ENCODE measurements at places on chromosomes 5 and 9.

- no peak for DNase-seq
These were observed 8.3 kb downstream of the RGS14 start for GRCh38 chr5:177365845-177366527.

- DNase-seq = no peak
These were observed 249.6 kb downstream of the PAPPA start for GRCh38 chr9:116403171-116403570.

DNA sequence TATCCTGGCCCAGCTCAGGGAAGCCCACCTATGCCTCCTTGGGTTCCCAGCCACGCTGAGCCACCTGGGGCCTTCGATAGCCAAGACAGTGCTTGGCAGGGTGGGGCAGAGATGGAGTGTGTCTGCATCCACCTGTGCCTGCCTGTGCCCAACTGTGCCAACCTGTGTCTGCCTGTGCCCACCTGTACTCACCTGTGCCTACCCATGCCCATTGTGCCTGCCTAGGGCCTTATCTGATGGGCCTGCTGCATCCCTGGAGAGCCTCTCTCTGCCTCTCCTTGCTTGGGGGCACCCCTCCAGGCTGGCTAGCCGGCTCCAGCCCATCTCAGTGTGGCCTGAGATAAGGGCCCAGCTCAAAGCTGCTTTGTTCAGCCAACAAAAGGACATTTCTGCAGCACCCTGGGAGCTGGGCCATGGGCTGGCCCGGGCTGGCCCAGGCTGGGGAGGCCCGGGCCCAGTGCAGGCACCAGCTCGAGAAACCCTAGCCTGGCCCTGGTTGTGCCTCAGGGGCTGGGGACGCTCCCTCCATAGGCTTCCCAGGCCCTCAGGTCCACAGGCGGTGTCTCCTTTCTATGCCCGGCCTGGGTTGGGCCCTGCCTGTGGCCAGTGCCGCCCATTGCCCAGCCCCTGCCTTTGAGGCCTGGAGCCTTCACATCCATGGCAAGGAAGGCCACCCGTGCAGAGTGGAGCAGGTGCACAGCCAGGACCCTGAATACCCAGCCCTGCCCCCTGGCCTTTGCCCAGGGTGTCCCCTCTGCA is 37.3 kb upstream of the NOTCH1 start:
- no peak for DNase-seq

DNA sequence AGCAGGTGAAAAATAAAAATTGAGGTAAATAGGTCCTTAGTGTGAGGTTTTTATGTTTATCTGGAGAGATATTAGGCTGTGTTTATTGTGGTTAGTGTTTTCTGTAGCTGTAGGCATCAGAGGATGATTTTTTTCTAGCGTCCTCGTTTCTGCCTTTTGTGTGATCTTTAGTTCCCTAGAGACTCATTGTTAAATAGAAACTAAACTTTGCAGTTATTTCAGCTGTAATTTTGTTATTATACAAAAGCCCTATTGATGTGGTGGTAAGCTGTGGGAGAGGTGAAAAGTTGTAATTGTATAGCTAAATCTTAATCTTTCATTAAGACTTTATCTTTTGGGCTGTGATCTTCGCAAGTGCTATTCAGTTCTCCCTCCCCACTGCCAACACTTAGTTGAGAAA is 340.3 kb downstream of the CYLC2 start:
- DNase-seq = no peak

DNA sequence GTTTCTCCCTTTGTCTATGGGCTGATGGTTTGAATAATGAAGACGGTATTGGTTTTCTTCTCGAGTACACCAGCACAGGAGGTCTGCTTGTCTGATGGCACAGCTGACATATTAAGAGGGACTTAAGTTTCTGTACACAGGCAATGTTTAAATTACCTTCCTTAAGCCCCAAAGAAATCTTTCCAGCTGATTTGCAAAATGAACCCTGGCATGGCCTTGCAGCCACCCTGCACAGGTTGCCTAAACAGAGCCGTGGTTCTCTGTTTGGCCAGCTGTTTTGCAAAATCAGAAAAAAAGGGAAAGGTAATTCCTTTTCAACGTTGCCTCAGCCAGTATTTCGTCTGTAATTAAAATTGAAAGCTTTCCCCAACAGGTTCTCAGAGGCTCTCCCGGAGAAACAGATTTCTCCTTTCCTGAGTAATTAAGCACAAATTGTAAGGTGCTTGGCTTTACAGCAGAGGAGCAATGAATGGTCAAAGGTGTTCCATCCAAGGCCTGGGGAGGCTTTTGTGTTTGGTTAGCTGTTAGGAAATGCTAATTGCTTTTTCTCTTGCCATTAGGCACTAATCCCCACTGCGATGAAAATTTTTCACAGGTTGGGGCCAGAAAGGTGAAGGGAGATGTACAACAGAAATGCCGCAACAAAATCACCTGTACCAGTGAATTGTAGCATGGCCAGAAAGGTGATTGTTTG is 138.9 kb downstream of the RASEF start:
- no peak for DNase-seq

DNA sequence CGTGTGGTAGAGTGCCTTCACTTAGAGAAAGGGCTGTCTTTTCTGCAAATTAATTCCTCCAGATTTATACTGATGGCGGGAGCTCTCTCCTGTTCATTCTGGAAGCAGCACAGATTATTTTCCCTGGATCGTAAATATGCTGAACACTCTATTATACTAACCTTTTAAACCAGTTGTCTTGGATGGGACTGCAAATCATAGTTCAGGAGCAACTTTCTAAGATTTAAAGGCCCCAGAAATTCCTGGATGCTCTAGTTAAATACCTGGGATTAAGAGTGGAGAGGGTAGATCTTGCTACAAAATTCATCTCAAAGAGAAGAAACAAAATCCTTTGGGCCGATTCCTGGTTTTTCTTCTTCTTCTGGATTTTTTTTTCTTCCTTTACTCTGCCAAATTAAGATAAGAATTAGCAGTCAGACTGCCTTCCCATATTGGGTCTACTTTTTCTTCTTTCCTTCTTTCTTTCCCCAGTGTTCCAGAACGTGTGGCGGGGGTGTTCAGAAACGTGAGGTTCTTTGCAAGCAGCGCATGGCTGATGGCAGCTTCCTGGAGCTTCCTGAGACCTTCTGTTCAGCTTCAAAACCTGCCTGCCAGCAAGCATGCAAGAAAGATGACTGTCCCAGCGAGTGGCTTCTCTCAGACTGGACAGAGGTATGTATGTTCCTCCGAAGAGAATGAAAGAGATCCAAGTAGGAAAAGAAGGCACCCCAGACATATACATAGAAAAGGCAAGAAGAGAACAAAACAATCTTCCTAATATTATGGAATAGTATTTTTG is 262.7 kb downstream of the SAXO1 start:
- no peak for DNase-seq

- no peak for DNase-seq
These were observed 872.6 kb downstream of the DTWD2 start for GRCh38 chr5:118115791-118116190.

DNA sequence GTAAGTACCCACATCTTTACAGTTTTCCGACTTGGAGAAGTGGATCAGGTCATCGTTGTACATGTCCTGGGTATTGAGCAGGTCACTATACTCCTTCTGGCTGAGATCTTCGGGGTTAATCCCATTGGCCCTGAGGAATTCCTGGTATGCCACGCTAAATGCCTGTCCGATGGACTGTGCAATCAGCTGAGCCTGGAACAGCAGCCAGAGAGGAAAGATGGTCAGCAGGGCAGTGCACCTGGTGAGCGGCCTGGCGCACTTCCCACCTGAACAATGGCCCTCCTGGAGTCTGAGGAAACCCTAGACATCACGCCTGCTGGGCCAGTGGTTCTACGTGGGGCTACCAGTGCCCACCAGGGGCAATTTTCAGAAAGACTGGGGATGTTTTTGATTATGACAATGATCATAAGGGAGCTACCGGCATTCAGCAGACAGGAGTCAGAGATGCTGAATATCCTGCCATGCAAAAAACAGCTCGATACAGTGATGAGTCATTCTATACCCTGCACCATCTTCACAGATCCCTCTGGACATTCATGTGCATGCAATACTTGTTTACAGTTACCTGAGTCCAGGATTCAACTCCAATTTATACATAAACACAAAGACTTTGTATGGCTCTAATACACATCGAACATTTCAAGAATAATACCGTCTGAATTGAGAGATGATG is 127.2 kb downstream of the ENTREP1 start:
- DNase-seq = no peak

GRCh38 chr5:155025895-155026294 is 12.3 kb downstream of the KIF4B start:
- DNase-seq = no peak

DNA sequence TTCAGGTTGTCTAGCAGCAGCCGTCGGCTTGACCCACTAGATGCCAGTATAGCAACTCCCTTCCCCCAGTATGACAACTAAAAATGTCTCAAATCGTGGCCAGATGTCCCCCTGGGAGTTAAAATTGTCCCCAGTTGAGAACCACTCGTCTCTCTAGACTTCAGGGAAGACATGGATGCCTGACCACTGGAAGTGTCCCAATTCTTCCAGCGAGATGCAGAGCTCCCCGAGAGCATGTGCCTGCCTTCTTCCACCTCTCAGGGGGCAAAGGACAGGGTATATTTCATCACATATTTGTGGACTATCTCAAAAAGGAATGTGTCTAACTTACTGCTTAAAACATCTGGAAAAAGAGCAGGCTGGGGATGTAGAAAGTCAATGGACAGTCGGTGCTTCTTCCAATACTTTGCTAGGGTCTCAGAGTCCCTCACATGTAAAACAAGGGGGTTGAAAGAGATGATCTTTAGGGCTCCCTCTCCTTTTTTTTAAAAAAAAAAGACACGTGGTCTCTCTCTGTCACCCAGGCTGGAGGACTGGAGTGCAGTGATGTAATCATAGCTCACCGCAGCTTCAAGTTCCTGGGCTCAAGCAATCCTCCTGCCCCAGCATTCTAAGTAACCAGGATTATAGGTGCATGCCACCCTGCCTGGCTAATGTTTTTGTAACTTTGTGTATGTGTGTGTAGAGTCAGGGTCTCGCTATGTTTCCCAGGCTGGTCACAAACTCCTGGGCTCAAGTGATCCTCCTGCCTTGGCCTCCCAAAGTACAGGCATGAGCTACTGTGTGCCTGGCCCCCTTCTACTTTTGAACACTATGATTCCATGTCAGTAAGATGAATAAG is 190.6 kb downstream of the DAB2IP start:
- DNase-seq = no peak

- no peak for DNase-seq
These were observed 197.4 kb downstream of the ERCC6L2 start for GRCh38 chr9:96072930-96073329.

DNA sequence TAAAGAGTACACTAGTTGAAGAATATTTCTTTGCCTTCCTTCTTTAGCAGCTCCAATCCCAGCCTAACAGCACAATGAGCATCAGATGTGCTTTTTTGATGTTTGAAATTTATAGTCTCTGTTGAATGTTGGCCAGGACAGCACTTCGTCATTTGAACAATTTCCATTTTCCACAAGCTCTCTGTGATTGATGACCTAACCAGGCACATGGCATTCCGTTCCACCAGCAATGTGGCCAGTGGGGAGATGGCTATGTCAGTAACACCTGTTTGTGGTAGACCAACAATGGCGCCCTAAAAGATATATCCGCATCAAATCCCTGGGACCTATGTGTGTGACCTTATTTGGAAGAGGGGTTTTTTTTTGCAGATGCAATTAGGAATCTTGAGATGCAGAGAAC is 66.8 kb downstream of the PALM2AKAP2 start:
- DNase-seq = no peak

GRCh38 chr5:153445875-153446579 is 44.4 kb upstream of the GRIA1 start:
- no peak for DNase-seq

DNA sequence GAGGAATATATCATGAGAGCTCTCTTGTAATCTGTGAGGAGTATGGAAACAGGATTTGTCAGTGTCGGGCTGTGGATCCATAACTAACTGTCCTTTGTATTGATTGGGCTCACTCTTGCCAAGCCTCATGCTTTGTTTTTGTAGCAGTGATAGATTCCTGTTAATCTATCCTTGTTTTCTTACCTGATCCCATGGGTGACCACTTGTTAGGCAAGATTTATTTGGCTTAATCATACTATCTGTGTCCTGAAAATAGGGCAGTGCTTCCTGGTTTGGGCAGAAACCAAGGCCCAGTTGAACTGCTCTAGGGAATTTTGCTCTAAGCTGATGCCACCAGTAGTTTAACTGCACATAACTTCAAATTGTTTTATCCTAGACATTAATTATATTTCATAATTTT is 6.1 kb downstream of the NDFIP1 start:
- no peak for DNase-seq

DNA sequence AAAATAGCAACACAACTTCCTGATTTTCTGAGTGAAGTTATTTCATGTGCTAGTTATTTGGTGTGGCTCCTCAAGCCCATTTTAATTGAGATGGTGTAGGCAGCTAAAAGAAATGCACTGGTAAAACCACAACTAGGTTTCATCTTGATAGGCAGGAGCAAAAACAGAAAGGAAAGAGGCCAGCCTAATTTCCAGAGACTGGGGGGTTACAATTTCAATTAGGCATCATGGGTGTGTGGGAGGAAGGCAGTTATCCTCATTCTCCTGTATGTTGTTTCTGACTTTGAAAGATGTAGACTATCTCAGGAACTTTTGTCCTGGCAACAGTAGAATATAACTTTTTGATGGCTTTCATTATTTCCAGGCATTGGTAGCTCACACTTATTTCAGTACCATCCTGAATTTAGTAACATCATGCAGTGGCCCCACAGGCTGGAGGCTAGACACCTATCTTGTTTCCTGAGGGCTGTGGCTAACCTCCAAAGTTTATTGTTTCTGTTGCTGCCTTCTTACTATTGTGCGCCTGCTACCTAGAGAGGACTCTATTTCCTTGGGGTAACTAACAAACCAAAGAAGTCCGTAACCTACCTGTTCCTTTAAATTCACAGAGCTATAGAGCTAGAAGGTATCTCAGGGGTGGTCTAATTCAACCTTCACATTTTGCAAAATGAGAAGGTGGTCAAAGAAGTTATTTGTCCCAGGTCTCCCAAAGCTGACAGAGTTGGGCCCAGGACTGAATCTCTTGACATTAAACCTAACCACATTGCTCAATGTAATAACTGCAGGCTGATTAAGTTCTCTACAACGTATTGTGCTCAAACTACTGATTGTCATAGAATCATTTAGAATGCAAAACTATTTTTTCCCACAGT is 42.4 kb downstream of the FYB1 start:
- DNase-seq = no peak

GRCh38 chr9:16303506-16303905 is 567.0 kb downstream of the BNC2 start:
- DNase-seq = no peak

All from endothelial cell (in vitro differentiated cells).